ENCODE measurements at places on chromosomes 4 and X.

- H3K4me1 ChIP-seq, result peaks cover 9% of the 10 kb centered on the region
- no peaks in the 10 kb centered on the region for H3K36me3 ChIP-seq
- peak overlapping the region; percentile 54 for H3K4me3 ChIP-seq
- H3K27me3 ChIP-seq, result no peaks in the 10 kb centered on the region
Measured at GRCh38 chrX:48631376-48632090, 34.2 kb downstream of the WDR13 start.

GRCh38 chr4:157591245-157591644 is 370.7 kb downstream of the GRIA2 start:
- no peaks in the 10 kb centered on the region for H3K36me3 ChIP-seq
- no peak for DNase-seq
- H3K4me1 ChIP-seq, result no peaks in the 10 kb centered on the region
- H3K4me3 ChIP-seq, result no peak overlapping the region
- H3K27ac ChIP-seq, result no peak overlapping the region

GRCh38 chr4:5511791-5512190 is 196.6 kb downstream of the EVC2 start:
- H3K27ac ChIP-seq, result no peak overlapping the region
- no peaks in the 10 kb centered on the region for H3K27me3 ChIP-seq
- DNase-seq, result no peak
- no peaks in the 10 kb centered on the region for H3K36me3 ChIP-seq

DNA sequence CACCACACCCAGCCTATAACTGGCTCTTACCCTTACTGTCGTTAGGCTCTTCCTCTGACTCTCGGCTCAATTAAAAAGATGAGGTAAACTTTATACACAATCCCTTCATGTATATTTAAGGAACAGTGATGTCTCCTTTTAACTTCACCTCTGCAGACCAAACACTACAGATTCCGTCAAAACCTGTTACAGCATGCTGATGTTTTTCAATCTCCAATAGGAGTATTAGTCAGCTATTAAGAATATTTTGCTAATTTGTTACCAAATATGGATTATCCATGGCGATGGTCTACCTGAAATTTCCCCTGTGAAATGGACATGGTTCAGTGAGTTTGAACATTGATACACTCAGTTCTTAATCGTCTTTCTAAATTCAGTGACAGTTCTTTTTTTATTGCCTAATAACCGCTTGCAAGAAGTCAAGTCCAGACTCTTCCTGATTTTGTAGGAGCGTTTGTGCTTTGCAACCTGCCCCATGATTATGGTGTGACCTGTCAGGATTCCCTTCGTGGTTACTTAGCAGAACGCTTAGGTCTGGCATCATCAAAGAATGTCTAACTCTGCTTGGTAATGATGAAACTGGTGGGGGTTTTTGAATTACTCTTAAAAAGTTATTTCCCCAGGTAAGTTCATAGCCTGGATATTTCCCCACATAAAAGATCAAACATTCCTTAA is 72.2 kb upstream of the STOX2 start:
- H3K27ac ChIP-seq, result no peak overlapping the region
- no peak for DNase-seq
- H3K4me1 ChIP-seq, result peaks cover 16% of the 10 kb centered on the region

DNA sequence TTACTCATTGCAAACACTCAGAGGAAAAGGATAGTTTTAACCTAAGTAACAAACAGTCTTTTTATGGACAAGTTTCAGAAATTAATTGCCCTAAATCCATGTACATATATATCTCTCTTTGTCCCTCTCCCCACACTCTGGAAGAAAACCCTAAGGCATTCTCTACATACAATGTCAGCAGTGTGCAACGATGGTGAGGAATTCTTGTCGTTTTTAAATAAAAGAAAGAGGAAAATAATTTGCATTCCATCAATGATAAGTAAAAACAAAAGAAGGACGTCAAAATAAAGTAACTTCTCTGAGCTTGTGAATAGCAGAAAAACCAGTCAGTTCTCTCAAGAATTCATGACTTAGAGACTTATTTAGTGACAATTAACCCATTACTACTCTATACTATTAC is 550.5 kb upstream of the DIPK2B start:
- peaks cover 90% of the 10 kb centered on the region for H3K4me1 ChIP-seq
- H3K4me3 ChIP-seq, result no peak overlapping the region
- peak overlapping the region; percentile 77 for H3K27ac ChIP-seq
- H3K36me3 ChIP-seq, result peaks cover 87% of the 10 kb centered on the region
- no peak for DNase-seq

DNA sequence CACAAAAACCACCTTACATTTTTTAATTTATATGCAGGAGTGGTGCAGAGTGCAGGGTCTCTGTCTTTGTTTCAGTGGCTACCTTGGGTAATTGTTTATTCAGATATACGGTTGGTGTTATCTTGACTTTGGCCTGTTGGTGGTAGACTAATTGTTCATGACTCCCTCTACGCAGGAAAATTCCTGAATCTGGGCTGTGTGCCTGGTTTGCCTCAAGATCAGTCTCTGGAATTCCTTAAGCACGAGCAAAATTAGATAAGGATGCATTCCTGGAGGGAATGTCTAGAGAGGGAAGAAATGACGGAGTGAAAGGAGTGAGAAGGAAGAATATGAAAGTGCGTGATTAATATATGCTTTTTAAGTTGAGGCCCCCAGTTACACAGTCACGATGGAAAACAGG is 576.9 kb upstream of the PCDH10 start:
- no peaks in the 10 kb centered on the region for H3K36me3 ChIP-seq
- no peak for DNase-seq
- no peak overlapping the region for H3K4me3 ChIP-seq
- no peaks in the 10 kb centered on the region for H3K27me3 ChIP-seq

DNA sequence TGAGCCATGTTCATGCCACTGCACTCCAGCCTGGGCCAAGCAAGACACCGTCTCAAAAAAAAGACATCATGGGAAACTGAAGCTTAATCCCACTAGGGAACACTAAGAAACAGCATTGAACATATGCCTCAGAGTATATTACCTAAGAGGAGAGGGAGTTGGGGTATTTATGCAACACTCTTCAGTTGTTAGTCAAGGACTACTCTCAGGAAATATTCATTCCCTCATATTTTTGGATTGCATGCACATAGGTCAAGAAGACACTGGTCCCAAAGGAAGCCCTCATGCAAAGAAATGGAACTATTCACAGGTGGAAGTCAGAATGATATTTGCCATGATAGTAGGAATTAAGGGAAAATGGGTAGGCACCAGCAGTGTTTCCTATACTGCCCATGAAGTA is 22.8 kb upstream of the PAPSS1 start:
- H3K4me1 ChIP-seq, result no peaks in the 10 kb centered on the region
- H3K27me3 ChIP-seq, result no peaks in the 10 kb centered on the region
- H3K27ac ChIP-seq, result no peak overlapping the region
- no peak for DNase-seq
- H3K36me3 ChIP-seq, result no peaks in the 10 kb centered on the region
- H3K4me3 ChIP-seq, result no peak overlapping the region
